ENCODE measurements at places on chromosomes 4 and X.

DNA sequence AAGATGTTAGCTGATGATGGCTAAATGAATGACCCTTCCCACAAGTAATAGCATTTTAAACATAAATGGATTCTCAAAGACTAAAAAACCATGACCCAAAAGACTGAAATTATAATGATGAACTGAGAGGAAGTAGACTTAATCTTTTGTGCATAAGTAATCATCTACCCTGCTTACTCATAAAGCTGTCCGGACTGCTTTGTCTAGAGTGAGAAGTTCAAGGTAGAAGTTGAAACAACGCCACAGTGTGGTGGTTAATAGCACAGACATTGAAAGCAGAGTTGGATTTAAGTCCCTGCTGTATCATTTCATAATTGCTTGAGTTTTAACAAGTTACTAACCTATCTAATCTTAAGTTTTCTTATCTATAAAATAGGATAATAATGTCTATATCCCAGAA is 346.6 kb downstream of the CENPC start:
- DNase-seq = peak; percentile 72

DNA sequence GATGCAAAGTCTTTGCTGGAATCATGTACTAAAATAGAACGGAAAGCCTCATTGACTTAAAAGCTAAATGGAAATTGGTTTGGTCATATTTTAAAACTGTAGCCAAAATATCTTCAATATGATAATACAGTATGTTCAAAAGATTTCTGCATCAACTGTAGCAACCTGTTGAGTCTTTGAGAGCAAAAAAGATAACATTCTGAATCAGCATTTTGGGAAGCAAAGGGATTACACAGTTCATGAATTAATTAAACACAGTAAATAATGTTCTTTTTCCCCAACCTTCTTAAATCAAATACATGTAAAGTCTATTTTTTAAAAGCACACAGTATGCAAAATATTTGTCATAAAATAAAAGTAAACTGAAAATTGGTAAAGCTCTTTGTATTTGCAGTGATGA is 50.5 kb downstream of the DCHS2 start:
- no peak for DNase-seq

GRCh38 chrX:103477496-103477895 is 41.8 kb downstream of the RAB40A start:
- DNase-seq = no peak

DNA sequence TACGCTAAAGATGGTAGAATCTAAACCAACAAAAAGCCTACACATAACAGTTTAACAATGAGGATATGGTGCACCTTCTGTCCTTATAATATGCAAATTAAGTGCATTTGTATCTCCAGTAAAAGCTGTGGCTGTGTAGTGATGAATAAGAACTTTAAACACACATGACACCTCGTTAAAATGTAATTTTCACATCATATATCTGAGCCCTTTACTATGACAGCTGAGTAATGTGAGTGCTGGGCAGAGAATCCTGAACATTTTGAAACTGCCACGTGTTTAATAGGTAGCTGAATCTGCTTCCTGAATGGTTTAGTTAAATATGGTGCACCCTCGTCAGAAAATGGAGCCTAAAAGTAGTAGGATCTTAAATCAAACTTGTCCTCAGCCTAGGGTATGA is 540.8 kb downstream of the ADGRL3 start:
- DNase-seq = no peak

DNA sequence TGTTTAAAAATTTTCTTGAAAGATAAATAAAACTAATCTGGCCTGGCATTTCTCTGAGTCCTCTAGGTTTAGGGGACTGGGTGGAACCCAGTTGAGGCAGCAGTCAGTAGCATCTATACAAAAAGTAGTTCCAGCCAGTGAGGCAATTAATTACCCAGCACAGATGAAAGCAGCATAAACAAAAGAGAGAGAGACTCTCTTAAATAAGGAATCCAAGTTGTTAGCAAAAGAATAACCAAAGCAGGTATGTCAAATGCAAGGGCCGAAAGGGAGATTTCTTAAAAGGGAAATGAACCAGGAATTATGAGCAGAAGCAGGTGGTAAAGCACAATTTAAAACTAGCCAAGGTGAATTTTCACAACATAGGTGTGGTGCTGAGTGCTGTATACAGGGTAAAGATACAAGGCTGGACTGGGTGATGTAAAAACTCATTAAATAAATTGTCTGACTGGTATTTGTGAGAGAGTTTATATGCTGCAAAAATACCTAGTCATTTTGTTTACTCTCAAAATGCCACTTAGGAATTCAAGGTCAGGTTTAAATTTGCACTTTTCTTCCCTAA is 94.6 kb upstream of the GALNT7 start:
- DNase-seq = no peak

GRCh38 chr4:79495447-79495846 is 87.4 kb upstream of the GK2 start:
- peak; percentile 92 for DNase-seq

- no peak for DNase-seq
Measured at GRCh38 chrX:68112321-68112720, 321.0 kb downstream of the OPHN1 start.

DNA sequence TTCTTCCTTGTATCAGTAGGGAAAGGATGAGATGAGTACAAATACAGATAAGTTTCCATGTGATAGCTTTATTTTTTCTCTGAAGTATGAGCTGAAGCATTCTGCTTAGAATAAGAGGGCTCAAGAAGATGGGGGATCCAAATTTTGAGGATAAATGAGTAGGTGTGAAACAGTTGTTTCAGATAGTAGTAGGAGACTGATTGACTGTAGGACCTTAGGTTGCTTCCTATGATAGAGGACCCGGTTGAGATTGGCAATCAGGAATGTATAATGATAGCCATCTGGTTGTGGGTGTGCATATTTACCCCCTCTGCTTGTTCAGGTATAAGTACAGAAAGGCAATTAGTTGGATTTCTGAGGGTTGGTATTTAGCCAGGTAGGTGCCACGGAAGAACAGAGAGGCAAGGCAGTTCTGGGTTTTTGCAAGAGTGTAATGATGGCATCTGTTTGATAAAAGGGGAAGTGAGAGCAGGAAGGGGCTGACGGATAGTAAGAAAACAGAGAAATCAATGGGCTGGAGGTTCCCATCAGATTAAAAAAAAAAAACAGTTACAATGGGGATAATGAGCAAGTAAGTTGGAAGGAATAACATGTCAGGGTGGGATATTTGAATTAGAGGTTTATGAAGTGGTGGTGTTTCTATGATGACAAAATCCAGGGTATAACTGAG is 13.7 kb downstream of the OCRL start:
- no peak for DNase-seq

GRCh38 chrX:107477406-107477805 is 28.0 kb downstream of the FRMPD3 start:
- peak; percentile 80 for DNase-seq

- DNase-seq = no peak
Measured at GRCh38 chrX:21645431-21645830, 12.7 kb downstream of the KLHL34 start.

DNA sequence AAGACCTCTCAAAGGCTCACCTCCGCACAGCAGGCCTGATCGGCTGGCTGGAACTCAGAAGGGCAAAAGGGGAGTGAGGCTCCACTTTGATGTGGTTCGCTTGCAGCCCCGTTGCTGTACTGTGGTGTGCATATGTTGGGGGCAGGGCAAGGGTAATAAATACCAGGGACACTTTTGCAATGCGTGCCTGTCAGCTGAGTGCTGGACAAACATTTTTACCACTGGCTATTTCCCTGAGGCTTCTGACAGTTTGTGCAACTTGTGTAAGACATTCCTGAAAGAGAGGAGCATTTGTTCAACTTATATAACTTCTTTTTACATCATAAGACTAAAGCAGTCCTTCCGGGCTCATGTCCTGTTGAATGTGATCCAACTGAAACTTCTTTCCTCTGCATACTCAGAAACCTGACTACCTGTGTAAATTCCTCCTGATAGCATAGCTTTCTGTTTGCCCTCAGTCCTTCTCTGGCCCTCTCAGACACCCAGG is 82.3 kb downstream of the SPRY1 start:
- DNase-seq = no peak

GRCh38 chr4:100295792-100296191 is 105.5 kb upstream of the DDIT4L start:
- no peak for DNase-seq

- no peak for DNase-seq
Measured at GRCh38 chr4:169428376-169428775, 157.6 kb upstream of the SH3RF1 start.

GRCh38 chr4:186757696-186758355 is 34.2 kb upstream of the FAT1 start:
- DNase-seq = no peak

DNA sequence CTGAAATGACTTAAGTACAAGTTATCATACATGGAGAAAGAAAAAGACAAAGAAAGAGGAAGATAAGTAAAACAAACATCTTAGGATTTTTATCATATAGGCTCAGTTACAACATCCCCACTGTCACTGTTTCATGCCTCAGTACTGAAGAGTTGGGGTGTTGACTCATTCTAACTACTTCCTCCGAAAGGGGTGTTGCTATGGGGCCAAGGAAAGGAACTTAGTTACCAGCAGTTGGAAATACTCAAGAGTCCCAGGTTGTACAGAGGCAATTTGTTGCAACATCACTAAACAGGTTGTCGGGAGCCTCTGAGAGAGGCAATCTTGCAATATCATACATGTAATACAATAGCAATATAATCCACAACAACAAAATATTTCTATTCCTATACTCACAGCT is 1264.7 kb downstream of the PCDH7 start:
- DNase-seq = no peak

DNA sequence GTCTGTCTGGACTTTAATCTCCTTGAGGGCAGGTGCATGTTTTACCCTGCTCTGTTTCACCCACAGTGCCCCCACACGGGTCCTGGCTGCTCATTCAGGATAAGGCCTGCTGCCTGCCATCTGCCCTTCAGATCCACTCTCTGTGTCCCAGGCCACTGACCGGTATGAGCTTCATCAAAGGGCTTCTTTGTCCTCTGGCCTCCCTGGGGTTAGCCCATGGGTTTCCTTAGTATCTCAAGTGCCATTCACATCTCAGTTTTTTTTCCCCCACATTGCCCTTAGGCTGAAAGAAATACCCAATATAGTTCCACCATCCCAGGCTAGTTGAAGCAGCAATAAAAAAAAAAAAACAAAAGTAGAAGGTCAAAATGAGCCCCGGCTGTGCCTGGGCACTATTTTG is 9.3 kb downstream of the CD99L2 start:
- no peak for DNase-seq
